Mammary epithelial cell (primary cell): ENCODE measurements at places on chromosomes 1 and 21. TPM values are rescaled to one million over a fixed set of nuclear protein-coding genes. Genes with fewer than 3 reads are reported as not detected.
A peak's percentile ranks its signal among the peaks of the same experiment; 100 is the strongest.

DNA sequence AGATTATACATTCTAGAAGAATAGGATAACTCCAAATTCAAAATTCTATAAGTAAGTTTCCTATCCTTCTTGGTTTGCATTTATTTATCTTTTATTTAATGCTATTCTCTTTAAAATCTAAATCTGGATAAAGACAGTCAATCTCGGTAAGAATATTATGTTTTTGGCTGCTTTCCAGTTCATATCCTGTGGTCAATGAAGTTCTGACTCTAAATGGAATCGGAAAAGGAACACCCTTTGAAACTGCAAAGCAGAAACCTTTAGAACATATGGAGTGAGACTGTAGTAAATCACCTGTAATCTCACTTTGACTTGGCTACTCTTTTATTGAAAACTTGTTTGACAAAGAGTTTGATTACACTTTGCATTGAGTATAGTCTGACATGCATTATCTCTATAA is 85.2 kb downstream of the KIFAP3 start:
- no peak for DNase-seq

- DNase-seq = no peak
These were observed 41.3 kb downstream of the GPR161 start for GRCh38 chr1:168095476-168095875.

DNA sequence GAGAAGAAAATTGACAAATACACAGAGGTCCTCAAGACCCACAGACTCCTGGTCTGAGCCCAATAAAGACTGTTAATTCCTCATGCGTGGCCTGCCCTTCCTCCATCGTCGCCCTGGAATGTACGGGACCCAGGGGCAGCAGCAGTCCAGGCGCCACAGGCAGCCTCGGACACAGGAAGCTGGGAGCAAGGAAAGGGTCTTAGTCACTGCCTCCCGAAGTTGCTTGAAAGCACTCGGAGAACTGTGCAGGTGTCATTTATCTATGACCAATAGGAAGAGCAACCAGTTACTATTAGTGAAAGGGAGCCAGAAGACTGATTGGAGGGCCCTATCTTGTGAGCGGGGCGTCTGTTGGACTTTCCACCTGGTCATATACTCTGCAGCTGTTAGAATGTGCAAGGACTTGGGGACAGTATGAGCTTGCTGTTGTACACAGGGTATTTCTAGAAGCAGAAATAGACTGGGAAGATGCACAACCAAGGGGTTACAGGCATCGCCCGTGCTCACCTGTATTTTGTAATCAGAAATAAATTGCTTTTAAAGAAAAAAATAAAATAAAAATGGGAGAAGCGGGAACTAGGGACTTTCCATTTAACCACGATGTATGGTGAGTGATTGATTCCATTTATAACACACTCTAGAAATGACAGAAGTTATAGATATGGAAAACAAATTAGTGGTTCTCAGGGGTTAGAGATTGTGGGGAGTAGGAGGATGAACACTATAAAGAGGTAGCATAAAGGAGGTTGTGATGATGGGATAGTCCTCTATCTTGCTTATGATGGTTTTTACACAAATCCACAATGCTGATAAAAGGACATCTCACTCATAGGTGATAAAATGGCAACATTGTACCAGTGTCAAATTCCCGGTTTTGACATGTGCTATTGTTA is 244.7 kb downstream of the MRPL39 start:
- no peak for DNase-seq

DNA sequence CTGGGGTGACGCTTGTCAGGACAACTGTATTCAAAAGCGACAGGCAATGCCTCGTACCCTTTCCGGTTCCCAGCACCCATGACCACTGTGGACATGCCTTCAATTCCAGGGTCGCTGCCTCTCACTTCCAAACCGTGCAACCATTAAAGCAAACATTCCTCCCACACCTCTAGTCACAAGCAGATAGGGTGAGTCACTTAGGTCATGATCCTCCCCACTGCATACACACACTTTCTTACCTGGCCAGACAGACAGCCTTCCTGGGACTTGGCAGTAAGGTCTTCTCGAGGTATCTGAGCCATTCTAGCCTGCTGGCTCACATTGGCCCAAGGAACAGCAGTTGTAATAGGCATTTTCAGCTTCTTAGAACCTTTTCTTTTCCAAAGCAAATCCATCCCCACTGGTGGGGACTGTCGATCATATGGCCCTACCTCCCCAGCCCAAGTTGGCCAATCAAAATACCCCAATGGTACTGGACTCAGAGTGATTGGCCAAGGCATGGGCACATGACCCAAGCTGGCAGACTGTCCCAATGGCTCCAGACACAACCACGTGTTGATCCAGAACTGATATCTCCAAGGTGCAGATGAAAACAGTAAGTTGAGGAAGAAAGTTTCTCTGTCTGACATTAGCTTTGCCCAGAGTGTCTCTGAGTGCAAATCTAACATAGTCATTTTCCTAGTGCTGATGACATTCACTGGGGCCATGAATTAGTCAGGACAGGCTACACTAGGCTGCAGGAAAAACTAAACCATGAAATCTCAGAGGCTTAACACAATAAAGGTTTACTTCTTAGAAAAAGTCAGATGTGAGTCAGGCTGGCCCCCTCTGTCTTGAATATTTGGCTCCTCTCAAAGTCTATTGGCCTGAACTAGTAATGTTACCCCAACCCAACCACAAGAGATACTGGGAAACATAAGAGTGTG is 113.8 kb downstream of the RRAGC start:
- DNase-seq = peak; percentile 32

GRCh38 chr1:92599184-92599583 is 112.5 kb upstream of the GFI1 start:
- no peak for DNase-seq

Gene KLHDC9
- total RNA-seq = 2.4 and 3.0 TPM in 2 replicates

Gene DNALI1
- total RNA-seq = 1.0 and 1.3 TPM in 2 replicates

GRCh38 chr1:50369830-50370229 is 53.4 kb downstream of the DMRTA2 start:
- peak; percentile 4 for DNase-seq

DNA sequence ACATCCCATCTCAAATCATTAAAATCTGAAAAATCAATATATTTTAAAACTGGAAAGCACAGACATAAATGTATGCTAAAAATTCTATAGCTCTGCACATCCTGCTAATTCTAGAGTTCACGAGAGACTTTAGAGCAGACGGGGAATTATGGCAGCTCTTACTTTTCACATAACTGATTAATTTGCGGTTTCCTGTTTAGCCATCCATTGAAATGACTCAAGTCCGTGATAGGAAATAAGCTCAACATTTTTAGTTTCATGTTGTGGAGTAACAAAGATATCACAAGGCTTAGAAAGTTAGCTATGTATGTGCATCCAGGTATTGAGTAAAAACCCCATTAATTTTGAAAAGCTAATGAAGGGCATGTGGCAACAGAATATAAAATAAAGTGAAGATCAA is 123.2 kb downstream of the SMYD2 start:
- DNase-seq = peak; percentile 77

Gene CDC20
- 1.7 TPM for total RNA-seq

Gene GATAD2B
- total RNA-seq = 52.7 and 66.4 TPM in 2 replicates

DNA sequence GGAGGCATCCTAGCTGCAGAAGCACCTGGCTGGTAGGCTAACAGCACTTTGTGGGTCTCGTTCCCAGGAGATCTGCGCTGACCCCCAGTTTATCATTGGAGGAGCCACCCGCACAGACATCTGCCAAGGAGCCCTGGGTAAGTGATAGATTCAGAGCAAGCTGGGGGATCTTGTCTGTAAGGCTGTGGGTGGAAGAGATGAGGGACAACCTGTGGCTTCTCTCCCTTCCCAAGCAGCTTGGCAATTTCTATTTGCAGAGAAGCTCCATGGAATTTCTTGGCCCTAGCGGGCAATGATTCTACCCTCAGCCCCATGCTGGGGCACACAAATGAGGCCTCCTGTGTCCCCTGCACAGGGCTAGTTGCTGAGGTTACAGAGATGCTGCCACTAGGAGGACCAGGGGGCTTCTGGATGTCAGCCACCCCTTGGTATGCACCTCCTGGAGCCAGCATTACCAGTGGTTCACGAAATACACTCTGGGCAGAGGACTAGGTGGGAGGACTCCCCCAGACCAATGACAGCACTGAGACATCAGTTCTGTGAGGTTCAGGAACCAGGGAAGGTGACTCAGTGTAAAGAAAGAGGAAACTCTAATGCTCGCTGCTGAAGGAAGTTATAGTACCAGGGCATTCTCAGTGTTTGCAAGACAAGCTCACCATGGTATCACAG is 5.5 kb downstream of the CAPN2 start:
- no peak for DNase-seq

- DNase-seq = no peak
These were observed 33.0 kb downstream of the HUNK start for GRCh38 chr21:31905503-31906451.

Gene NBPF8
- 10.3 TPM for total RNA-seq

GRCh38 chr1:63189677-63190076 is 132.7 kb upstream of the FOXD3 start:
- DNase-seq = no peak

DNA sequence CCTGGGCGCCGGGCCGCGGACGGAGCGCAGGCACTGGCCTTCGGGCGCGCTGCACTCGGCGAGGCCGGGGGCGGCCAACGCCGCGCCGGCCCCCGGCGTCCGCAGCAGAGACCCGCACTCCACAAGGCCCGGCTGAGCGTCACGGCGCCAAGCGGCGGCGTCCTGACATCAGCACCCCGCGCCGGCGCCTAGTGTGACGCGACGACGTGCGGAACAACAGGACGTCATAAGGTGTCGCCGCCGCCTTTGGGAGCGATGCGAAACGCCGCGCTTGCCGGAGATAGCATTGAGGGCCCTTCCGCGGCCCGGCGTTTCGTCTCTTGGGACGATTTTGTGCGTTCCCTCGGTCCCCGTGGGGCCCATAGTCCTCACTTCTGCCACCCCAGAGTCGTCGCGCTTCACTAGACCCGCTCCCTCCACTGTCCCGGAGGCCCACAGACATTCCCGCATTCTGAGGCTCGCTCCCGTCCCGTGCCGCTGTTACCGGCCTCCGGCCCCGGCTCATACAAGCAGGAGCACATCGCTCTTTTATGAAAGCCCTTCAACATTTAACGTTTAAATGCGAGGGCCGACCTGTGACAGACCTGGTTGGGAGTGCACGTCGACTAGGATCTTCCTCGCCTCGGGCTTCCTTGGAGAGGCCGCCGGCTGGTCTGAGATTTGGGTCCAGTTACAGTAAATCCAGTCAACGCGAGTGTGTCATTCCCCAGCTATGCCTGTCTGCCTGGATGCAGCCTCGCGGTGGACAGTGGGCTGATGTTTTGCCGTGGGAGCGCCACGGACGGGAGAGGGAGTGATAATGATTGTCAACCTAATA is at the start of gene SSU72:
SSU72 (minus strand) TSS at position 143 of the 817 bp plus-strand sequence. CDS start 306 bp downstream, outside the sequence.
- peak; percentile 87 for DNase-seq

- no peak for DNase-seq
These were observed 676 bp upstream of the PADI2 start for GRCh38 chr1:17119773-17120480.

DNA sequence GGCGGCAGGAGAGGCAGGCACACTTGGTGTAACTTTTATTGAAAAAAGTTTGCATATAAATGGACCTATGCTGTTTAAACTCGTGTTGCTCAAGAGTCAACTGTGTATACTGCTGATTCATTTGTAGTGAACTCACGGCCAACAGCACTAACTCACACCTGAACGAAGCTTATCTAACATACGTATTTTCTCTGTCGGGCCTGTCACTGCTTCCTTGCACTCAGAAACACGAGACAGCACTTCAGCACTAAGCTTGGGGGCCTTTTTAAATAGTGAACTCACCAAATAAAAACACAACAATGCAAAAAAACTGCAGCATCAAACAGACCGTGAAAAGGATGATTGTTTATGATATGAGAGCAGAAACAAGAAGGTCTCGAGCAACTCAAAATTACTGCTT is 58.9 kb upstream of the NEK2 start:
- no peak for DNase-seq

DNA sequence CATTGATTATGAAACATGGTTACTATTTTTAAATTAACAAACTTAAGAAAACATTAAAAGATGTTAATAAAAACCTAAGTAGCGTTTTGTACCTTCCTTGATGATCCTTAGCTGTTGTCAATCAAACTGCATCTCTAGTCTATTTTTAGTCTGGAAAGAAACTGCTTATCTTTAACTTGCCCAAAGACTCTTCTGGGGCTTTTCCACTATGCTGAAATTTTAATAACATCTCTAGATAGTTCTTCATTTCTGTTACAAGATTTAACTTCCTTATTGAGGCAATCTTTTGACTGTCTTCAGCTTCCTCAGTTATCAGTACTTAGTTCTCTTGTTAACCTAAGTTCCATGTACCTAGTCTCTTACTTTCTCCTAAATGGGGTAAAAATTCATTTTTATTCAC is 135.9 kb upstream of the HMCN1 start:
- no peak for DNase-seq

DNA sequence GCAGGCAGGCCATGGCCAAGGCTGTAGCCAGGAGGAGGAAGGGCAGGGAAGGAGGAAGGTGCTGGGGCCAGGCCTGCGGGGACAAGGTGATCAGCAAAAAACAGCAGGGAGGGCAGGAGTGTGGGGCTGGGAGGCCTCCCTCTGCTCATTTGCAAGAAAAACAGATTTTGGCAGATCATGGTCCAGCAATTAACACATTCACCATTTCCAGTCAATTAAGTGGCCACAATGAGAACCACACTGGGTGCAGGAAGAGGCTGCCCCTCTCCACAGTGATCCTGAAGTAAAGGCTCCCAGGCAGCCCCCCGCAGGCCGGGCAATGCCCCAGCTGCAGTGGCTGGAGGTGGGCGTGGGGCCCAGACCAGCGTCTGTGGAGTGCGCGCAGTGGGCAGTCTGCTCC is 54.6 kb downstream of the DMRTB1 start:
- DNase-seq = no peak

DNA sequence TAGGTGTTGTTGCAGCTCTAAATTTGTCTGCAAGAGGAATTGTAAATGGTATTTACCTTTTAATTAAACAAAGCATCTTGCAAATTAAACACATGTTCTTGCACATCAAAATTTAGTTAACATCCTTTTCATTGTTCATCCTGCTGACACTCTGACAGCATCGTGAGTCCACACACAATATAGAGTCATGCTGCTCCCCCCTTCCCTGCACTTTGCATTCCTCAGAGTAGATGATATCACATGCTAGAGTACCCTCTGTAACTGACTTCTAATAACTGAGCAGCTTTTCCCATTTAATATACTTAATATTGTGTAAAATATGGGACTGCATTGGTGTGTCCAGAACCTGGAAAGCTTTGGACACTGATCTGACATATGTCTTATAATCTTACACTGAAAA is 138.8 kb upstream of the DPYD start:
- DNase-seq = no peak

DNA sequence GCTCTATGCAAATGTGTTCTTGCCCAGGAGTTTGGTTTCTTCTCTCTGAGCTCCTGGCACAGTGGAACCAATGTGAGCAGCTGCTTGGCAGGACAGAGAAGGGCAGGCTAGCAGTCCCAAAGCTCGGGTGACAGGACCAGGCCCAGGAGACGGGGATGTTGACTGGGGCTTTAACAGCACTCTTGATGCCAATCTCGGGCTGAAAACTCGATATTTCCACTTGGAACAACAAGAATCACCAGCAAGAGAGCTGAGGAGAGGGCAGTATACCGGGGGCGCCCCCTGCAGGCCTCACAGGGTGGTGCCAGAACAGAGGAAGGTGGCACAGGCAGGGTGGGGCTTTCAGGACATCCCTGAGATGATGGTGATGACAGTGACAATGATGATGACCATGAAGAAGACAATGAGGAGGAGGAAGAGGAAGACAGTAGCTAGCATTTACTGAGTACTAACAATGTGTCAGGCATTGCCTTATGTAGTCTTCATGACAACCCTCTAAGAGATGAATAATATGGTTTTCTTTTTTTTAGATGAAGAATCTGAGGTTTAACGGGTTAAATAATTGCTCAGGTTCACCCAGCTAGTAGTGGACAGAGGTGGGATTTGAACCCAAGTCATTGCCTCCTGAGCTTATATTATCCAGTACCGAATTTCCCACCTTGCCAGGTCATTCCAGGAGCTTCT is 2.7 kb upstream of the KCNJ9 start:
- DNase-seq = peak; percentile 35
